KBM-7 (cell line): ENCODE measurements at places on chromosomes 16 and 17.
A peak's percentile ranks its signal among the peaks of the same experiment; 100 is the strongest.

- DNase-seq: no peak
Measured at GRCh38 chr17:44008205-44008909, 3.9 kb downstream of the NAGS start.

- DNase-seq: peak; percentile 19
Measured at GRCh38 chr17:17824119-17824782, 12.5 kb downstream of the SREBF1 start.

DNA sequence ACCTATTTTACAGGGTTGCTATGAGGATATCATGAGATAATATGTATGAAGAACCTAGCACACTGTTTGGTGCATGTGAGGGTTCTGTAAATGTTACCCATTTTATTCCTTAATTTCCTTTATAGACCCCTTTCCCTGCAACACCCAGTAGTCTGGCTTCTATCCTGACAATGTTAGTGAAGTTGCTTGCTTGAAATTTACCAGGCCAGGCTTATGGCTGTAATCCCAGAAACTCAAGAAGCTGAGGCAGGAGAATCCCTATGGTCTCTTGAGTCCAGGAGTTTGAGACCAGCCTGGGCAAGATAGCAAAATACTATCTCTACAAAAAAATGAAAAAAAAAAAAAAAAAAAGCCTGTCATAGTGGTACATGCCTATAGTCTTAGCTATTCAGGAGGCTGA, 722.0 kb downstream of the MAF start:
- no peak for DNase-seq

DNA sequence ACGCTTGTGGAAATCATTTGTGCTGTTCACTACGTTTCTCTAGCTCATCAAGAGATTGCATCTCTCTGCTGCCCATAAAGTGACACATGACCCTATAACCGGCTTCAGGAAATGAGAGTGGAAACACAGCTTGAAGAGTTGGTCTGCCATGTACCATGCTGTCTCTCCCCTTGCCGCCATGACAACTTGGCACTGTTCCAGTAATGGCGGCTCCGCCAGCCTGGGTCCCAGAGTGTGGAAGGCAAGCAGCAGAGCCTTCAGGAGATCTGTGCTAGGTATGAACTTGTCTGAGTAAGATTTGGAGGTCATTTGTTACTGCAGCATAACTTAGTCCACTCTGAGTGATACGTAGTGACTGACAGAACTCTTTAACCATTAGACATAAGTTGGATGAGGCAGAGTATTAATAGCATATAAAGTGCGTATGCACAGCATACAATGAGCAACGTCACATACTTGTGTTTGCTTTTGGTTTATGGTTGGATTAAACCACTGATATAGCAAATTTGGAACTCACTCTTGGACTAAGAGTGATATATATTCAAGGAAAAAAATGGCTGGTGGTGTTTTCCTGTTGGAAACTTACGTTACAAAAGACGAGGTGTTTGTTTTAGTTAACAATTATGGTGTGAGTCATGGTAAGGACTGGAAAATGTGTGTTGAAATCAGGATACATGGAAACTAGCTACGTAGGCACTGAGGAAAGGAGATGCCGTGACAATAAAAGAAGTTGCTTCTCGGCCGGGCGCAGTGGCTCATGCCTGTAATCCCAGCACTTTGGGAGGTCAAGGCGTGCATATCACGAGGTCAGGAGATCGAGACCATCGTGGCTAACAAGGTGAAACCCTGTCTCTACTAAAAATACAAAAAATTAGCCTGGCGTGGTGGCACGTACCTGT, 24.4 kb upstream of the PMP22 start:
- DNase-seq: no peak

DNA sequence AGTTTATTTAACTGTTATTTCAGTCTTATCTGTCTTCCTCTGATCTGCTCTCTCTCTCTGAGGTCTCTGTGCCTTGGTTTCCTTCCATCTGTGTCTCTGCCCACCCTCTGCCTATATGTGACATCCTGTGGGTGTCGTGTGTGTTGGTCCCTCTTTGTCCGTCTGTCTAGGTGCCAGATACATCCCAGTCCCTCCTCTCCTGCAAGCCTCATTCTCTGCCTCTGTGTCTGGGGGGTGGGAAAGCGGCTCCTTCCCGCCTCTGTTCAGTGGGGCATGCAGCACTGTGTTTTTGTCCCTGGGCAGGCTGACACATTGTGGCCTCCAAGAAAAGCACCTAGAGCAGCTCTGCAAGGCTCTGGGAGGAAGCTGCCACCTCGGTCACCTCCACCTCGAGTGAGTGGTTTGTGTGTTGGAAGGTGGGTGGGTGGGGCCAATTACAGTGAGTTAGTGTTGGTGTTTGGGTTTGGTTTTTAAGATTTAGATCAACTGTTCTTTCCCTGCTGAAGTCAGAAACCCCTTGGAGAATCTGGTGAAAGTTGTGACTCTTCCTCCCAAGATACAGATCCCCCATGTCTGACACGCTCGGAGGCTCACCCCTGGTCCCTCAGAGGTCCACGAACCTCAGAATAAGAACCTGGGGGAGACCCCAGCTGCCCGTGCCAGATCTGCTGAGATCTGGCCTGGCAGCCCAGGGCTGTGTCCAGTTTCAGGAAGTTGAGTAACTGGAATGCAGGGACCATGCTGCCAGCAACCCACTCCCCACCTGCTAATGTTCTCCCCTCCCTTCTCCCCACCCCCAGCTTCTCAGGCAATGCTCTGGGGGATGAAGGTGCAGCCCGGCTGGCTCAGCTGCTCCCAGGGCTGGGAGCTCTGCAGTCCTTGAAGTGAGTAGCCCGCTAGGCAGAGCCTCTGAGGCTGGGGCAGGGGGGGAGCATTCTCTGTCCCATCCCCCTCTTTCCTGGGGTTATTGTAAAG, 50.9 kb upstream of the CPNE2 start:
- peak; percentile 39 for DNase-seq

DNA sequence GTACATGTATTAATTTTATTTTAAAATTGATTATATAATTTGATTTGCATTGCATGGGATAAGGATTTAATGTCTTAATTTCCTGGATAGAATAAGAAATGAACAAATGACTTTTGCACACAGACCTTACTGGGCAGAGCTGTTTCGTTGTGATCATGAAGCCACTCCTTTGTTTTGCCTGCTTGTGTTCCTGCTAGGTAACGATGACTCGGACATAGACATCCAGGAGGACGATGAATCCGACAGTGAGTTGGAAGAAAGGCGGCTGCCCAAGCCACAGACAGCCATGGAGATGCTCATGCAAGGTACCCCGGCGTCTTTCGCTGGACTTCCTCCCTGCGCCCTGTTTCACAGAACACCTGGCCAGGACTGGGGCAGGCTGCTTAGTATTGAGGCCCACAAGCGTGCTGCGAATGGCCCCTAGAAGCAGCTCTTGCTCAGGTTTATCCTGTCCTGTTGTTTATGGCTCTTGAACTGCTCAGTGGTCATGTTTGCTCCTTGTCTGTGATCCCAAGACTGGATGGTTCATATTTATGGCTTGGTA, 29.6 kb downstream of the CLUAP1 start:
- DNase-seq: no peak

- no peak for DNase-seq
Measured at GRCh38 chr17:1829216-1829591, 498 bp downstream of the SMYD4 start.

- no peak for DNase-seq
Measured at GRCh38 chr17:67765623-67766022, 47.9 kb downstream of the NOL11 start.

GRCh38 chr16:86499889-86500707, 10.2 kb upstream of the FOXF1 start:
- no peak for DNase-seq

DNA sequence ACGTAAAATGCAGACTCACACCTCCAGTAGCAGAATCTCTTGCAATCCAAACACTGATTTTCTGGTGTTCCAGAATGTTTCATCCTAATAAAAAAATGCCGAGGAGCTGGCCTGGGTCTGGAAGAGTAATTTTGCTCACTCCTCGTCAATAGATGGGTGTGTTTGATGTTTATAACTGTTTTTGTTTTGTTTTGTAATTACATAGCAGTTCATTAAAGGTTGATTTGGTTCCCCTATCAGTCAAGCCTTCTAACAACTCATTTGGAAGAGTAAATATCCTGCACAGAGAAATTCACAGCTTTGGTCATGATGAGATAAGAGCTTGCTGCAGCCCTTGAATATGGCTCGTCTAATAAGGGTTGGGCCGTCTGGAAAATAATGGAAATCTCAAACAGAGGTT, 36.8 kb upstream of the ELAC2 start:
- DNase-seq: no peak

DNA sequence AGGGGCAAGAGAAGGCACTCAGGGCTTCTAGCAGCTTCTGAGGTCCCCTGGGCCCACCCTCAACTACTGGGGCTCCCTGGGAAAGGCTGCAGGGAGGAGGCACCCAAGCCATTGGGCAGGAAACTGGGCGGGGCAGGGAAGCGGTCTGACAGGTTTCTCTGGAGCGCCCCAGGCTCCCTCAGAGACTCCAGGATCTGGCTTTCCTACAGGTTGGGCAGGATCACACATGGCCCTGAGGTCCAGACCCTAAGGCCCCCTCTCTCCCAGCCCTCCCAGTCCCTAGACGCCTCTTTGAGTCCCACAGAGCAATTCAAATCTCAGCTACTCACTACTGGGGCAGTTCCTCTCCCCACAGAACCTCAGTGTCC, 14.3 kb downstream of the JUP start:
- DNase-seq: no peak

- no peak for DNase-seq
Measured at GRCh38 chr17:27498615-27499309, 42.5 kb downstream of the KSR1 start.

DNA sequence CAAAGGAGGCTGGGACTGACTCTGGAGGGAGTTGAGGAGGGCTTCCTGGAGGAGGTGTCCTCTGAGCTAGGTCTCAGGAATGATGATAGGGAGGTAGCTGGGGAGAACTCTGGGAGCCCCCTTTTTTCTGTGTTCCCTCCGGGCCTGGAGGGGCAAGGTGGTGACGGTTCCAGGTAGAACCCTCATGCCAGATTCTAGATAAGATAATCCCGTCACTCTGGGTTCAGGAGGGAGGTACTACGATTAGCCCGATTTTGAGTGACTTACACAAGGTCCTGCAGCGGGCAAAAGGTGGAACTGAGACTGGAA, 18.7 kb upstream of the ADGRG3 start:
- no peak for DNase-seq

- no peak for DNase-seq
Measured at GRCh38 chr16:14278749-14279148, 207.6 kb downstream of the MRTFB start.

DNA sequence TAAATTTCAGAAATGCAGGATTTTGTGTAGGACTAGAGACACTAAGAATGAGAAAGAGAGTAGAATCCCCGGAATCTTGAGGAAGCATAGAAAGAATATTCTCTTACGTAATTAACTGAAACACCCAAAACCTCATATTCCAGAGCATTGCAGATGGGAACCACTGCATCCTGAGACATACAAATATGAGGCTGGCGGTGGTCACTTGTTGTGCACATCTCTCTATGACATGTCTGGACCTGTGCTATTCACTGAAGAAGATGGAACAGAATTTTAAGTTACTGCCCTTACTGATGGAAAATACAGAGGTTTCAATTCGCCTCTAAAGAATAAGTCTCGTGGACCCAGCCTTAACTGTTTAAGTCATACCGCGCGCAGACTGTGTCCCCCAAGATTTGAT, 806 bp downstream of the RAD51C start:
- peak; percentile 56 for DNase-seq

GRCh38 chr16:73051961-73052360, 4.0 kb upstream of the ZFHX3 start:
- no peak for DNase-seq

DNA sequence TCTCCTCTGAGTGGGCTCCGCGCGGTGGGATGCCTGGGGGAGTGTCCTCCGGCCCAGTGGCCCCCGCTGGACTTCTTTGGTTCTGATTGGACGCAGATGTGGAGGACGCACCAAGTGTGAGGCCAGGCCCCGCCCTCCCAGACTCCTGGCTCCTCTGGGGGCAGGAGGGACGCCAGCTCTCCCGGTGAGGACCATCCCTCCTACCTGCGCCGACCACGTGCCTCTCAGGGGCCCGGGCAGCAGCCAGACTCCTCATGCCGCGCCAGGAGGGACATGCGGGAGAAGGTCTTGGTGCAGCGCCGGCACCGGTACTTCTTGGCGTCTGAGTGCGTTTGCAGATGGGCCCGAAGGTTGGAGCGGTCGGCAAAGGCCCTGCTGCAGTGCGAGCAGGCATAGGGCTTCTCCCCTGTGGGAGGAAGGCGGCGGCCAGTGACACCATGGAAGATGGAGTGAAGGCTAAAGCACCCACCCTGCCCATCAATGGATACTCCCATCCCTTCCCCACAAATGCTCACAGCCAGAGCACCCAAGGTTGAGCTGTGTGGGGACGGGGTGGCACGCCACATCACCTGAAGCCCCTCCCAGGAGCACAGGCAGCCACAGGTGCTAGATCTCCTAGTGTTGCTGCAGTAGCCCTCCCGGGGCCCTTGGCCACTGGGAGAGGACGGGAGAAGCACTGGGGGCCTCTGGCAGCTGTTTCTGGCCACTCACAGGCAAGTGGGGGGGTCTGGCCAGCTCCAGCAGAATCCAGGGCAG, 7.9 kb downstream of the SNAI3 start:
- DNase-seq: no peak

GRCh38 chr16:81907681-81908080, 103.6 kb downstream of the SDR42E1 start:
- no peak for DNase-seq

DNA sequence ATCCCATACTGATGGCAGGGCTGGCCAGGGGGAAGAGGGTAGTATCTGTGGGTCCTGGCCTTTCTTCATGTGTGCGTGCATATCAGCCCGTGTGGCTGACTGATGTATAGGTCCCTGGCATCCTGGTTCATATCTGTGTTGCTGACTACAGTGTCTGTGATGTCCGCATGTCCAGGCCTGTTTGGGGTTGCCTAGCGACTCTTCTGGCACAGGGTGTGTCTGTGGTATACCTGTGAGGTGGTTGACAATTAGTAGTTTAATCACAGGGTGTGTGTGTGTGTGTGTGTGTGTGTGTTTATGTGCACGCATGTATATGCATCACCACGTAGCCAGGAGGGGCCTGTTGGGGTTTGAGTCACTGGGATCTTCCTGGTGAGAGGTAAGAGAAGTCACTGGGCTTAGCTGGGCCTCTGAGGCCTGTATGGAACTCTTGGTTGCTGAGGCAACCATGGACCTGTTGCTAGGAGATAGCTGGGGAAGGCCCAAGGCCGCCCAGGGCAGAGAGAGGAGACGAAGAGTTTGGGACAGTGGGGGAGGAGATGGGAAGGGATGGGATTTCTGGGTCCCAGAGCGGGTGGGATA, 603 bp upstream of the TMEM95 start:
- DNase-seq: no peak

DNA sequence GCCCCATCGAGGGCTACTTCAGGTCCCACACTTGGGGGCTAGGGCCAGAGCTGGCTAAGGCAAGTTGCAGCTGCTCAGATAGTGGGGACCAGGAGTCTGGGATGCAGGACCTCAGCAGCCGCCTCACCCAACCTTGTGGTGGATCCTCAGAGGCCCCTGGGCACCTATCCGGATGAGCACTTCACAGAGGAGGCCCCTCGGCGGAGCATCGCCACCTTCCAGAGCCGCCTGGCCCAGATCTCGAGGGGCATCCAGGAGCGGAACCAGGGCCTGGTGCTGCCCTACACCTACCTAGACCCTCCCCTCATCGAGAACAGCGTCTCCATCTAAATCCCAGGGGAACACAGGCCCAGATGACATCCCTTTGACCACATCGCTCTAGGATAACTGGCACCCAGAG, 9.4 kb downstream of the ALOX15B start:
- DNase-seq: no peak

GRCh38 chr16:27408012-27408601, 6.1 kb downstream of the IL21R start:
- no peak for DNase-seq
